ENCODE measurements at places on chromosomes 1 and 21. TPM values are rescaled to one million over a fixed set of nuclear protein-coding genes. Genes with fewer than 3 reads are reported as not detected.

- peak; percentile 62 for DNase-seq
Measured at GRCh38 chr1:150144606-150145005, 5.1 kb upstream of the PLEKHO1 start.

DNA sequence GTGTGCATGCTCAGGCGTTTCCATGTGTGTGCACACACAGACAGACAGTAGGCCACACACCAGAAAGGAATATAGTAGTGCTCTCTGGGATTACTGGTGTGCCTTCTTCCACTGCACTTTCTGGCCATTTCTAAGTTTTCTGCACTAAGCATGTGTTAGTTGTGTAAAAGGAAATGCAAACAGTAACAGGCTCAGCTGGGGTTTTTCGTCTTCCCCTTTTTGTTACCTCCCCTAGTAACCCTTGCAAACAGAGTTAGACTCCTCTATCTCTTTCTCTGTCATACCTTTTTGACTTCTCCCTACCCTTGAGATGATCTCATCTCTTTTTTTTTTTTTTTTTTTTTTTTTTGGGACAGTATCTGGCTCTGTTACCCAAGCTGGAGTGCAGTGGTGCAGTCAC is 196.3 kb downstream of the SDCCAG8 start:
- no peak for DNase-seq

MAB21L3 gene
- not detected for total RNA-seq

- DNase-seq = no peak
Measured at GRCh38 chr1:208179961-208180409, 64.2 kb downstream of the PLXNA2 start.

GRCh38 chr21:41068967-41069642 is 98.9 kb upstream of the BACE2 start:
- DNase-seq = peak; percentile 62

DNA sequence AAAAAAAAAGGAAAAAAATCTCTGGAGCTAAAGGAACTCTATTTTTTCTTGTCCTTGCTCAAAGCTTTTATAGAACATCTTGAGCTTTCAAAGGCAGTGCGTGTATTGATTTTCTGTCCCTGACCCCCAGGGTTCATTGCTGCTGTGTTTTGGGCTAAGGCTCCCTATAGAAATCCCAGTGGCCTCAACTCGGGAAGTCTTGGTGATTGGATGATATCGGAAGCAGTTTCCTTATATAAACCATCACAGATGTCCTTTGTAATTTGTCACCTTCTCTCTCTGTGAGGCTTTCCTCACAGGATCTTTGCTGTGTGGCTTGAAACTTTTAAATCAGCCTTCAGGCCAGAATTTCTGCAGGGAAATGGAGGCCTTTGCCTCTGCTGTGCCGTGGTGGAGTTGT is 397.7 kb downstream of the RPS6KC1 start:
- DNase-seq = no peak

GRCh38 chr1:177223359-177223758 is 52.6 kb downstream of the BRINP2 start:
- no peak for DNase-seq

GRCh38 chr1:231518485-231519034 is 9.9 kb upstream of the TSNAX start:
- no peak for DNase-seq

CASZ1 gene
- total RNA-seq = 2.3 TPM

DNA sequence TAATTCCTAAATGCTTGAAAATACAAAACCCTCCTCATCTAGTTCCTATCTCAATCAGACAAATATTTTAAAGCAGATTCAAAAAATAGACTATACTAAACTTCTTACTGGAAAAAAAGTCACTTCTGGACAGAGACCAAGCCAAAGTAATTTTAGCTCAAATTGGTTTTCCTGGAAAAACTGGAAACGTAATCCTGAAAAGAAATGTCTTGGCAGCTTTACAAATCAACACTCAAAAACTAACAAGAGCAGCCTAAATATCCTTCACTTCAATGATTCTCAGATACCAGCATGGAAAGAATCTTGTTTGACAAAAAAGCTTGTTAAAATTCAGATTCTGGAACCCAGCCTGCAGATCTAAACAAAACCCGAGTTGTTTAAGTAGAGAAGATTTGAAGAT is 9.1 kb upstream of the GPR88 start:
- DNase-seq = peak; percentile 6

- no peak for DNase-seq
Measured at GRCh38 chr1:206006946-206007345, 3.8 kb upstream of the RAB7B start.

FLG2 gene
- total RNA-seq = not detected

FCGR2B gene
- not detected for total RNA-seq

DNA sequence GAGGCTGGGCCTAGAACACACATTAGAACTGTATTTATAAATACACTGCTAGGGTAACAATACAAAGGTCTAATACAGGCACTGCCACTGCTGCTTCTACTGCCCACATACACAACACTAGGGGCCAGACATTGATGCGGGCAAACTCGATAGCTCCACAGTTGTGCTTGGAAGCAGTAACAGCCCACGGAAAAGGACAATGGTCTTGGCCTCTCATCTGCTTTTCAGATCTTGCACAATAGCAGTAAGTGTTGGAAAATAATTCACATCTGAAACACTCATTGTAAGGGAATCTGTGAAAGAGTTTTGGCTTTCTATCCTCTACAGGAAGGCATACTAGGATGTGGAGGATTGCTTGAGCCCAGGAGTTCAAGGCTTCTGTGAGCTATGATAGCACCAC is 6.9 kb upstream of the SPOCD1 start:
- DNase-seq = no peak

DNA sequence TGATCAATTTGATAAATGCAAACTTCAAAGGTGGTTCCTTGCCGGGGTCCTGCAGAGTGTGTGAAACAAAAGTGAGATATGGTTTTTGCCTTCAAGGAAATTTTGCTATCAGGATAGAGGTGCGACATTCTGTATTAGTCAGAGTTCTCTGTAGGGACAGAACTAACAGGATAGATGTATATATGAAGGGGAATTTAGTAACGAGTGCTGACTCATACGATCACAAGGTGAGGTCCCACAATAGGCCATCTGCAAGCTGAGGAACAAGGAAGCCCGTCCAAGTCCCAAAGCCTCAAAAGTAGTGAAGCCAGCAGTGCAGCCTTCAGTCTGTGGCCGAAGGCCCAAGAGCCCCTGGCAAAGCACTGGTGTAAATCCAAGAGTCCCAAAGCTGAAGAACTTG is 157.0 kb downstream of the RYR2 start:
- no peak for DNase-seq

GRCh38 chr1:216450227-216450626 is 27.0 kb upstream of the USH2A start:
- DNase-seq = no peak

FGR gene
- 0.25 TPM for total RNA-seq

DNA sequence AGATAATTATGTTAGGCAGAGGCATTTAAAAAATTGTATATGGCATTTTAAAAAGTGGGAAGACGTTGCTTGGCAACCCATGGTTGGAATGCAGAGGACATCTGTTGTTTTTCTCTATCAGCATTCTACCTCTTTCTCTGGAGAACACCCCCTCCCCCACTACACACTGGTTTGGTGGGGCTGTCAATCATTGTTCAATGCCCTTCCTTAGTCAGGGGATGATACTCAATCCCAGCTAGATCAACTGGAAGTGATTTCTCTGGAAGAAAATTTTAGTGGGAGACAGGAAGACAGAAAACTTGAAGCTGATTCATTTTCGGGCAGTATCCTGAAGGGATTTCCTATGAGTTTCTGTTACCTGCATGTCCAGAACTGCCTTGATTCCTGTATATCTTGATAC is 35.7 kb upstream of the CAP1 start:
- DNase-seq = no peak

LIN28A gene
- not detected for total RNA-seq

DNA sequence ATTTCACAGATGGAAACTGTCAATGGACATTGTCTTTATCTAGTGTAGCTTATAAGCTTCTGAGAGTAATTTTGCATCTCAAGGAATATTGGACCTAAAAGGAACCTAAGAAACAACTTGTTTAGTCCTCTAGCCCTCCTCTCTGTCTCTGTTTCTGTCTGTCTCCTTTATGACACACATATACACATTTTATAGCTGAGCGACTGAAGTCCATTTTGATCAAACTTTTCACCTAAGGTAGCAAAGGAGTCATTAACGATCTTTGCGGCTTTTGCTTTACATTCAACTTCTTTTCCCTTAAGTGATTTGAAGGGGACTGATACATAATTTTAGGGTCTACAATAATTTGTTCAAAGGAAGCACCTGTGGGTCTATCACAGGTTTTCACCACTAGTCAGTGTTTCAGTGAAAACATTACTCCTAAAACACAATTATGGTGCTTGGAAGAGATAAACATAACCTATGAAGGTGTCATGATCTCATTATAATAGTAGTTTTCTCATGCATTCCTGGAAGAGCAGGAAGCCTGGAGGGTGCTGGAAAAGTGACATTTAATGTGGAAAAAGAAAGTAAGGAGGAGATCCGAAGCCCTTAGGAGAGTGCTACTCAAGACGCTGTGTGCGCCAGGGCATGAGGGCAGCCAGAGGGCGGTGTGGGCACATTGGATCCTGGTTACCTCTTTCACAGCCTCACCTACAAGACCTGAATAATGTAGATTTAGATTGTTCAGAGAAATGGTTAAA is 248.6 kb downstream of the DNM3 start:
- peak; percentile 64 for DNase-seq

- no peak for DNase-seq
Measured at GRCh38 chr1:17012775-17013490, 1.2 kb upstream of the ATP13A2 start.

DNA sequence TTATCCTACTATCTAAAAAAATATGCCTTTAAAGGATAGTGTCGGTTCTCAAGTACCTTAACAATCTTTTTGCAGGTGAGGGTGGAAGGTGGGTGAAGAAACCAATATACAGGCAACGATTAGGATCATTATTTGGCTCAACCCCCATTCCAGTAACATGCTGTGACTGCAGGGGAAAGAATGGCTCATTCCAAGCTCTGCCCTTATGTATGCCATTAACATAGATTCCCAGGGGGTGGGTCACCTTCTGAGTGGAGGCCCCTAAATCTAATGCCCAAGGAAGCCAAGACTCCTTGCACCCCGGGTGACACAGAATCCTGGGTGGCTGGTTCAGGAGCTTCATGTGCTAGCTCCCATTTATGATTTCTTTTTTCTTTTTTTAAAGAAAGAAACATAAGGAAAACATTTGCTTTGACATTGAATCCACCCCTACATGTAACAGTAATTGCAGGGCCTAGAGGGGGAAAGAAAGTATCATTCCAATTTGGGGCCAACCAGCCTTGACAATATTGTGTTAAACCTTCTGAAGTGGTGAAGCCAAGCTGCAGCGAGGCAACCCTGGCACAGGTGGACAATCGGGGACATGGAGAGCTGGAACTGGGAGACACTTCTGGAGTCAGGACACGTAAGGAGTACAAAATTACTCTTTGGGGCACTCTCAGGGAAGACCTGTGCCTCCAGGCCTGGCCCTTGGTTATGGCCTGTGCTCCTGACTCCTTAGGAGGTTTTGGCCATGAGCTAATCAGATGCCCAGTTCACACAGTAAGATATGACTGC is 200.3 kb downstream of the PBX1 start:
- DNase-seq = no peak

- no peak for DNase-seq
Measured at GRCh38 chr1:153587314-153587713, 21.7 kb upstream of the S100A2 start.

DNA sequence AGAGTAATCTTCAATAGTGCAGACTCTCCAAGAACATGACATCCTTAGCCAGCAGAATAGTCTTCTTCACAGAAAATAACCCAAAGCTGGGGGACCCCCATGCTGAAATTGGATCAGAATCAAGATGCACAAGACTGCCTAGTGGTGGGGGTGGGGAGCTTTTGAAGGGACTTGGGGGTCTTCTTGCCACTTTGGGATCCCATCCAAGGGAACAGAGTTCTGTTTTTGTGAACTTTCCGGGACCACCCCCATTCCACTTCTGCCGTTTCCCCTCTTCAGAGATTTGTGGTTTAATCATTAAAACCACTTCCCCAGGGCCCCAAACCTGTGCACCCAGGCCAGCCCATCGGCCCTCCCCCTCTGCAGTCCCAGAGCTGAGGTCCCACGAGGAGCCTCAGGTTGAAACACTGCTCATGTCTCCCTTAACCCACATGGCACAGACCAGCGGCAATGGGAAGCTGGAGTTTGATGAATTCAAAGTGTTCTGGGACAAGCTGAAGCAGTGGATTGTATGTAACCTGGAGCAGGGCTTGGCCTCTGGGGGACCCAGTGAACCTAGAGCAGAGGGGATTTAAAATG is 44.9 kb downstream of the CAPN9 start:
- no peak for DNase-seq

CFHR5 gene
- total RNA-seq = not detected

DNA sequence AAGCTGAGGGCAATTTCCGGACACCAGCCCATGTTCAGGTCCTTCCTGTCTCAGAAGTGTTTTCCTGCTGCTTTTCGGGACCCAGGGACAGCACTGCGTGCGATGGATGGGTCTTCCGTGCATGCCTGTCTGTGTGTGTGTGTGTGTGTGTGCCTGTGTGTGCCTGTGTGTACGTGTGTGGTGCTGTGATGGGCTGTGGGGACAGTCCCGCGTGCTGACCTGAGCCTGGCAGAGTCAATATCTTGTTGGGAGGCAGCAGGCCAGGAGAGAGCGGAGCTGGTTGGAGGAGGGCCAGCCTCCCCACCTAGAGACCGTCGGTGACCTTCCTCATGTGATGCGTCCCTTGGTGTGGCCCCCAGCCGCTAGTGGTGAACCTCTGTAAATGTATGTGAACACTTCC is 13.7 kb downstream of the SKI start:
- DNase-seq = peak; percentile 36

CTH gene
- total RNA-seq = 1.0 TPM

DAB1 gene
- under 0.01 TPM for total RNA-seq

- DNase-seq = no peak
Measured at GRCh38 chr1:230087028-230087716, 20.1 kb downstream of the GALNT2 start.

DNA sequence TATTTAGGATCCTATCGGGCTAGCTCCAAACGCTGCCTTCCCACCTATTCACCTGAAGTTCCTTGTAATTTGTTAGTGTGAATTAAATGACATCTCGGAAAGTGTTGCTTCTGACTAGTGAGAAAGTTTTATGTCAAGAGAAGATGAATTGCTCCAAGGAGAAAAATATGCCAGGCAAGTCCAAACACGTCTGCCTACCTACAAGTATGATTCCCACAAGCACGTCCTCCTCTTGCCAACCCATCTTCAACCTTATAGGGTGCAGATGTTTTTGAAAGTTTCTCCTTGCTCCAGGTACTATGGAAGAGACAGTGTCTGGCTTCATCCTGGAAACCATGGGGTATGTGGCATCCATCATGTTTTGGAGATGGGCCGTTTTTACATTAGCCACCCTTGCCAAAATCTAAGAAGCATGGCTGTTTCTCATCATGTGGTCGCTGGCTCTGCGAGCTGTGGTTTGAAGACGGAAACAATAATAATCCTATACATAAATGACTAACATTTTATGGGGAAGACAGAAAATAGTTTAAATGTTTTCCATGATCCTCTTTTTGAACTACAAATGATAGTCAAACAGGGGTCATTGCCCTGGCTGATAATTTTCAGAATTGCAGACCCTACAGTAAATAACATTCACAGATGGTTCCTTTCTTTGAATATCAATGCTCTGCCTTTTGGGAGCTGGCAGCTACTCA is 505.8 kb downstream of the SMYD3 start:
- DNase-seq = no peak
